Right atrium auricular region (tissue), 2 donors: ENCODE measurements at places on chromosomes 16 and 17. TPM values are rescaled to one million over a fixed set of nuclear protein-coding genes. Genes with fewer than 3 reads are reported as not detected.
A peak's percentile ranks its signal among the peaks of the same experiment; 100 is the strongest.

- no peaks in the 10 kb centered on the region for H3K4me1 ChIP-seq
- H3K4me3 ChIP-seq: no peak overlapping the region
- no peaks in the 10 kb centered on the region for H3K36me3 ChIP-seq
- no peak overlapping the region for H3K27ac ChIP-seq
- no peak for DNase-seq
- no peaks in the 10 kb centered on the region for H3K27me3 ChIP-seq
These were observed 366.9 kb downstream of the SLC39A11 start for GRCh38 chr17:72725433-72726068.

DNA sequence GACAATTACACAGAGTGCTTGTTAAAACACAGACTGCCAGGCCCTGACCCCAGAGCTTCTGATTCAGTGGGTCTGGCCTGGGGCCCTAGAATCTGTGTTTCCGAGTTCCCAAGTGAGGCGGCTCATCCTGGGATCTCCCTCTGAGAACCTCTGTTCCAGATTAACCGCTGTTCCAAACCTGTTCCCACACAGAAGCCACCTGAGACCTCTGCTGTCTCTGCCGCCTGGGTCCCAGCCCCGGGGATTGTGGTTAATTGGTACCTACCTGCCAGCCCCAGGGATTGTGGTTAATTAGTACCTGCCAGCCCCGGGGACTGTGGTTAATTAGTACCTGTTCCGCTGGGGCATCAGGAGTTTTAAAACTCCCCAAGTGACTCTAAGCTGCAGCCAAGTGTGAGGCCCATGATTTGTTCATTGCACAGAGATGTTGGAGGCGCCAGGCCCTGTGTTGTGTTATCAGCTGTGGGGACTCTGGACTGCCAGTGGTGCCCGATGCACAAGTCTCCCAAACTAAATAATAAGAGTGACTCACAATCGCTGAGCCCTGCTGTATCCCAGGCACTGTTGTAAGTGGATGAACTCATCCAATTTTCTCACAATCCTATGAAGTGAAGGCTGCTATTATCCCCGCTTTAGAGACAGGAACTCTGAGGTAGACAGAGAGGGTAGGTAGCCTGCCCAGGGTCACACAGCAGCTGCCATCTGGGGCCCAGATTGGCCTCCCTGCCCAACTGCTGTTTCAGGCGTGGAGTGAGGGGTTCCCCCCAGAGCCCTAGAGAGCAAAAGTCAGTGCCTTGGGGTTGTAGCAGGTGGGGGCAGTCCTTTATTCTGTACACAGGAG is 219.7 kb downstream of the IRF8 start:
- no peak for DNase-seq
- H3K36me3 ChIP-seq: no peaks in the 10 kb centered on the region
- no peaks in the 10 kb centered on the region for H3K27me3 ChIP-seq
- H3K27ac ChIP-seq: no peak overlapping the region

DNA sequence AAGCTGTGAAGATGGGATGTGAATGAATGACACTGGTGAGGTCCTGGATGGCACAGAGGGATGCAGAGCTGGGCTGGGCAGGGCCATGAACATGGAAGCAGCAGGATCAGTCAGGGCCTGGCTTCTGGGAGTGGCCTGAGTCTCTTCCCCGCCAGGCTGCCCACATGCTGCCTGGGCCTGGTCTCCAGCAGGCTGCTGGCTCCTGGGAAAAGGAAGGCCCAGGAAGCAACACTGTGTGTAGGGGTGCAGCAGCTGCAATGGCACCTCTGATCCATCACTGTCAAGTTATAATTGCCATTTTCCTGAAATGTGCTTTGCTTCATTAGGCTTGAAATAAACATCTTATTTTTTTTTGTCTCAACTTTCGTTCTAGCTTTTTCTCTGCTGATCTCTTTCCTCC is 260.2 kb upstream of the N4BP1 start:
- no peak for DNase-seq
- H3K27ac ChIP-seq: no peak overlapping the region
- H3K36me3 ChIP-seq: no peaks in the 10 kb centered on the region
- no peaks in the 10 kb centered on the region for H3K4me1 ChIP-seq

DNA sequence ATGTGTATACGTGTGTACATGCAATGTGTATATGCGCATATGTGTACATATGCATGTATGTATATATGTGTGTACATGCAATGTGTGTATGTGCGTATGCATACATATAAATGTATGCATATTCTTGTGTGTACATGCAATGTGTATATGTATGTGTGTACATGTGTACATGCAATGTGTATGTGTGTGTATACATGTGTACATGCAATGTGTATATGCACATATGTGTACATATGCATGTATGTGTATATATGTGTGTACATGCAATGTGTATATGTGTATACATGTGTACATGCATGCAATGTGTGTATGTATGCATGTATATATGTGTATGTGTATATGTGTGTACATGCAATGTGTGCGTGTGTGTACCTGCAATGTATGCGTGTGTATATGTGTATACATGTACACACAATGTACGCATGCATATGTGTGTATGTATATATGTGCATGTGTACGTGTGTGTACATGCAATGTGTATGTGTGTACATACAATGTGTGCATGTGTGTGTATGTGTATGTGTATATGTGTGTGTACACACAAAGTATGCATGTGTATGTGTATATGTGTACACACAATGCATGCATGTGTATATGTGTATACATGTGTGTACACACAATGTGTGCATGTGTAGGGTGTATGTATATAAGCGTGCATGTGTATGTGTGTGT is 167.7 kb downstream of the SHISA9 start:
- no peak overlapping the region for H3K27ac ChIP-seq
- H3K27me3 ChIP-seq: no peaks in the 10 kb centered on the region
- no peaks in the 10 kb centered on the region for H3K4me1 ChIP-seq
- no peaks in the 10 kb centered on the region for H3K36me3 ChIP-seq
- no peak overlapping the region for H3K4me3 ChIP-seq

- no peaks in the 10 kb centered on the region for H3K36me3 ChIP-seq
- no peak overlapping the region for H3K4me3 ChIP-seq
- DNase-seq: no peak
- H3K27ac ChIP-seq: no peak overlapping the region
These were observed 45.3 kb upstream of the TOB1 start for GRCh38 chr17:50911450-50911849.

GRCh38 chr16:71351558-71351901 is 7.0 kb upstream of the CALB2 start:
- no peaks in the 10 kb centered on the region for H3K4me1 ChIP-seq
- no peaks in the 10 kb centered on the region for H3K36me3 ChIP-seq
- H3K27ac ChIP-seq: no peak overlapping the region
- no peak overlapping the region for H3K4me3 ChIP-seq
- DNase-seq: no peak

- no peak for DNase-seq
- no peaks in the 10 kb centered on the region for H3K27me3 ChIP-seq
- no peaks in the 10 kb centered on the region for H3K36me3 ChIP-seq
- H3K4me3 ChIP-seq: no peak overlapping the region
- H3K4me1 ChIP-seq: no peaks in the 10 kb centered on the region
These were observed 23.8 kb upstream of the SUPT4H1 start for GRCh38 chr17:58375811-58376210.

- peak overlapping the region; percentile 81 for H3K27ac ChIP-seq
- H3K4me3 ChIP-seq: no peak overlapping the region
- no peaks in the 10 kb centered on the region for H3K27me3 ChIP-seq
- H3K36me3 ChIP-seq: no peaks in the 10 kb centered on the region
- DNase-seq: no peak
These were observed 44.2 kb upstream of the RASD1 start for GRCh38 chr17:17540278-17540906.

- peaks cover 34% of the 10 kb centered on the region for H3K36me3 ChIP-seq
- H3K27ac ChIP-seq: peak overlapping the region; percentile 100
- peak overlapping the region; percentile 95 for H3K4me3 ChIP-seq
- no peaks in the 10 kb centered on the region for H3K4me1 ChIP-seq
These were observed 1.9 kb upstream of the PER1 start for GRCh38 chr17:8153957-8154607.

- no peaks in the 10 kb centered on the region for H3K36me3 ChIP-seq
- no peak for DNase-seq
- H3K27ac ChIP-seq: no peak overlapping the region
- no peaks in the 10 kb centered on the region for H3K27me3 ChIP-seq
- H3K4me3 ChIP-seq: no peak overlapping the region
These were observed 9.9 kb upstream of the SOX9 start for GRCh38 chr17:72110942-72111318.

GRCh38 chr17:21388944-21389343 is 12.8 kb downstream of the KCNJ12 start:
- no peak overlapping the region for H3K4me3 ChIP-seq
- H3K4me1 ChIP-seq: peaks cover 14% of the 10 kb centered on the region
- no peak overlapping the region for H3K27ac ChIP-seq
- no peak for DNase-seq

- H3K4me1 ChIP-seq: no peaks in the 10 kb centered on the region
- H3K27ac ChIP-seq: no peak overlapping the region
- DNase-seq: no peak
- H3K36me3 ChIP-seq: no peaks in the 10 kb centered on the region
These were observed 552.3 kb downstream of the TOX3 start for GRCh38 chr16:51994597-51994996.

GRCh38 chr16:24125214-24125613 is 130.9 kb upstream of the CACNG3 start:
- no peaks in the 10 kb centered on the region for H3K4me1 ChIP-seq
- H3K27ac ChIP-seq: no peak overlapping the region
- H3K4me3 ChIP-seq: no peak overlapping the region
- no peaks in the 10 kb centered on the region for H3K36me3 ChIP-seq

GRCh38 chr17:78986649-78987328 is 7.1 kb upstream of the LGALS3BP start:
- peaks cover 16% of the 10 kb centered on the region for H3K36me3 ChIP-seq
- DNase-seq: no peak
- no peaks in the 10 kb centered on the region for H3K4me1 ChIP-seq
- peak overlapping the region; percentile 29 for H3K4me3 ChIP-seq
- H3K27ac ChIP-seq: peak overlapping the region; percentile 80

- no peak overlapping the region for H3K27ac ChIP-seq
- H3K27me3 ChIP-seq: no peaks in the 10 kb centered on the region
- no peaks in the 10 kb centered on the region for H3K36me3 ChIP-seq
These were observed 142.3 kb upstream of the ZFHX3 start for GRCh38 chr16:73190256-73190655.

DNA sequence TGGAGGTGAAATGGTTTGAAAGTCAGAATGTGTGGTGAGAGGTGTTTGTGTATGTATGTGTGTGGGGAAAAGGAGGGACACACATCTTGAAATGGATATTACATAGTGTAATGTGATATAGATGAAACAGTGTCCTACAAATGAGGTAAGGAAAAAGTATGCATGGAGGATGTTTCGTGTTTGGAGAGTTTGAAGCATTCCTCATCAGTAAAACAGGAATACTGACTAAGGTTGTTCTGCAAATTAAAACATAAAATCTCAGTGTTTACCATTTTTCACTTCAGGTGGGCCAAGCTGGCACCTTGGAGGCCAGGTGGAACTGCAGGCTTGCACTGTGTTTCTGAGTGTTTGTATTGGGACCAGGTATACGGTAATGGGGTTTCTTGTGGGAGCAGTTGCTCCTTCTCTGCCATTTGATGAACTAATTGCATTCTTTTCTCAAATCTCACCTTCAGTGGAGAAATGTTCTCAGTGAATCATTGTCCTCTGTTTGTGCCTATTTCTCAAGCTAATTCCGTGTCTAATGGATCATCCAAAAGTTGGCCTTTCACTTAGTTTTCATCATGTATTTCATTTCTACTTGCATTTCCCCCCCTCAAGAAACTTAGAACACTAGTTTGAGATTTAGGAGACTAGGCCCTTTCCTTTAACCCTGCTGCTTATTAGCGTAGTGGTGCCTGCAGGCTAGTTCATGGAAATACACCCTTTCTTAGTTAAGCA is 8.2 kb upstream of the TBKBP1 start:
- no peaks in the 10 kb centered on the region for H3K27me3 ChIP-seq
- no peak for DNase-seq
- no peak overlapping the region for H3K27ac ChIP-seq
- H3K4me3 ChIP-seq: no peak overlapping the region

- peaks cover 78% of the 10 kb centered on the region for H3K36me3 ChIP-seq
- no peak overlapping the region for H3K27ac ChIP-seq
- no peaks in the 10 kb centered on the region for H3K4me1 ChIP-seq
- no peak overlapping the region for H3K4me3 ChIP-seq
These were observed 14.2 kb downstream of the ATP6V0A1 start for GRCh38 chr17:42472709-42473521.

- H3K27me3 ChIP-seq: no peaks in the 10 kb centered on the region
- peaks cover 33% of the 10 kb centered on the region for H3K36me3 ChIP-seq
- DNase-seq: no peak
- H3K27ac ChIP-seq: peak overlapping the region; percentile 91
- H3K4me3 ChIP-seq: peak overlapping the region; percentile 71
These were observed 548 bp downstream of the PSMB3 start for GRCh38 chr17:38753071-38753506.

DNA sequence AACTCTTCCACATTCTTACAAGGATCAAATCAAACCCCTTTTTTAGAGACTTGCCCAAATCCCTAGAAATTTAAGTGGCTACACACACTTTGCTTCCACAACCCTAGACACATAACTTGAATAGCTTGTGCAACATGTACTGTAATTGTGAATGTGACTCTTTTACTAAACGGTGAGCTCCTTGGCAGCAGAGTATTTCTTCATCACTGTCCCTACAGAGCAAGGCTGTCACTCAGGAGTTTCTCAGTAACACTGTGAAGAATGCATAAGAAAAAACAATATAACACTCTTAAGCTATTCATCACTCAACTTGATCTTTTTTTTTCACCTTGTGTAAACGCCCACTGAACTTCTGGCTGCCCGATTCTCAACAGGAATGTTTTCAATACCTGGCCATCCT is 53.8 kb upstream of the ADAMTS18 start:
- no peaks in the 10 kb centered on the region for H3K27me3 ChIP-seq
- no peak overlapping the region for H3K27ac ChIP-seq
- DNase-seq: no peak
- no peaks in the 10 kb centered on the region for H3K4me1 ChIP-seq

- no peak overlapping the region for H3K4me3 ChIP-seq
- DNase-seq: no peak
- no peaks in the 10 kb centered on the region for H3K36me3 ChIP-seq
- H3K27me3 ChIP-seq: no peaks in the 10 kb centered on the region
- no peaks in the 10 kb centered on the region for H3K4me1 ChIP-seq
These were observed 2.5 kb downstream of the ITGAD start for GRCh38 chr16:31395647-31396046.

DNA sequence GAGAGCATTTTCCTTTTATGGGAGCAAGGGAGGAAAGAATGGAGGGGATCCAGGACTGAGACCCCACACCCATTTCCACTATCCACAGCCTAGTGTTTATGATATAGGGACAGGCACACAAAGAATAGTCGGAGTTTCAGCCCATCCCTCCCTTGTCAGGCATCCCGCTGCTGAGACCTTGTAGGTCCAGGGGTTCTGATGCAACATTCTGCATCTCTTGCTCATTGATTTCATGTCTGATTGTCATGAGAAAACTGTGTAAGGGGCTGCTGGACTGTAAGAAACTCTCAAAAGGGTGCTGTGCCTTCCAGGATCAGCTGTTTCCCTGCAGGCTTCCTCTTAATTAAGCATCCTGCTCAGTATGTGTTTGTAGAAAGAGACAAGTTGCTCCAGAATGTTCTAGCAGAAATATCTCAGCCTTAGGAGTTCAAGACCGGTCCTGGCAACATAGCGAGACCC is 5.3 kb upstream of the POLR3E start:
- H3K4me3 ChIP-seq: no peak overlapping the region
- H3K27ac ChIP-seq: no peak overlapping the region
- H3K36me3 ChIP-seq: no peaks in the 10 kb centered on the region
- DNase-seq: no peak

GRCh38 chr16:66552286-66553177 is at the start of gene CKLF:
Gene CKLF (plus strand): TSS chr16:66552576. CDS start chr16:66552716, 140 bp downstream.
- H3K27ac ChIP-seq: peak within 1 kb of the TSS; percentile 91

Gene FAM234A
- total RNA-seq: 141 TPM

Gene IL17C
- total RNA-seq: not detected

Gene XAF1
- 12.8 TPM for total RNA-seq

Gene SMIM22
- not detected for total RNA-seq

Gene ATP2C2
- not detected for total RNA-seq

Gene TPSD1
- total RNA-seq: 0.63 TPM

Gene SPEM3
- not detected for total RNA-seq

Gene SLC13A2
- total RNA-seq: not detected

Gene RND2
- 0.63 TPM for total RNA-seq
